ENCODE measurements at places on chromosomes 6 and 20.

GRCh38 chr20:36355469-36356171, 49.5 kb downstream of the DLGAP4 start:
- DNase-seq = no peak

- no peak for DNase-seq
These were observed 689.5 kb downstream of the PHF3 start for GRCh38 chr6:64325093-64325492.

GRCh38 chr20:25306991-25307903, 59.4 kb downstream of the PYGB start:
- no peak for DNase-seq

- DNase-seq = no peak
These were observed 226.5 kb downstream of the BTBD9 start for GRCh38 chr6:38413102-38413800.

All from stimulated activated CD4-positive, alpha-beta T cell treated with anti-CD3 and anti-CD28 coated beads, TNF-alpha, amount 100 ng/mL, for 4 hours (primary cell).